ENCODE measurements at places on chromosomes 3 and 15.

DNA sequence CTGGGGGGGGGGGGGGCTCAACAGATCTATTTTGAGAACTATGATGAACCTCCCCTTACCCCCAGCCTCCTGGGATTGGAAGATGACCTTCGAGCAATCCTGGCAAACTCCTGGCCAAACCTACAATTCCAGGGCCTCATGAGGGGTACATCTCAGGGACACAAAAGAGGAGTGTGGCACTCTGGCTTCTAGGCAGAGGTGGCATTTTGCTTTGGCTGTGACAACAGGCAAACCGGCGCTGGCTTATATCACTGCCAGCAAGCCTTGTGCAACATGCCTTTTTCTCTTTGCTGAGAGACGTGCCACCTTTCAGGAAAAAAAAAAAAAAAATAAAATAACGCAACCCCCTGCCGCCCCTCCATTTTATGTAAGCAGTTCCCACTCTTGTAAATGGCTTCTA, 31.8 kb upstream of the FEZF2 start:
- no peak for DNase-seq

GRCh38 chr3:20078194-20078714, 38.0 kb downstream of the KAT2B start:
- DNase-seq, result no peak

DNA sequence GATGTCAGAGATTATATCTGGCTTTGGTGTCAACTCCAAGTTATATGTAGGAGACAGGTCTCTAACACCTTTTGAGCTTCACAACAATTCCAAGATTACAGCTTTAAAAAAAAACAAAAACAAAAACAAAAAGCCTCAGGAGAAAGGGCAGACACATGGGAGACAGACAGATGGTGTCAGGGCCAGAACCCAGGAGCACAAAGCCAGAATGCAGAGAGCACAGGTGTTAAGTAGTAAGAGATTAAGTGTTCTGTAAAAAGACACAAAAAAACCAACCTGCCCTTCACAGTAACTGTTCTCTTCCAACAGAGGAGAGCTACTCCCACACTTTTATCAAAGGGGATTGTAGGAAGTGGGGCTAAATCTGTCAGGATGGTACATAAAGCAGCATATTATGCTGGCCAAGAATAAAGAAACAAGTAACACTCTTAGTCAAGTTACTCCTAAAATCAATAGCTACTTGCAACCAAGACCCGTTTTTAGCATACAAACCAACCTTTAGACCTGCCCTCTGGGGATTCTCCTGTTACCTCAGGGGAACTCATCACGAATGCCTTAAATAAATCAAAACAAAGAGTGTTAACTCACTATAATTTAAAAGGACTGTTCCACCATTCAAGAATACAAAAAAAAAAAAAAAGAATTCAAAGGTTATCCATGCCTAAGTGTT, 5.9 kb downstream of the CPEB1 start:
- DNase-seq, result no peak

DNA sequence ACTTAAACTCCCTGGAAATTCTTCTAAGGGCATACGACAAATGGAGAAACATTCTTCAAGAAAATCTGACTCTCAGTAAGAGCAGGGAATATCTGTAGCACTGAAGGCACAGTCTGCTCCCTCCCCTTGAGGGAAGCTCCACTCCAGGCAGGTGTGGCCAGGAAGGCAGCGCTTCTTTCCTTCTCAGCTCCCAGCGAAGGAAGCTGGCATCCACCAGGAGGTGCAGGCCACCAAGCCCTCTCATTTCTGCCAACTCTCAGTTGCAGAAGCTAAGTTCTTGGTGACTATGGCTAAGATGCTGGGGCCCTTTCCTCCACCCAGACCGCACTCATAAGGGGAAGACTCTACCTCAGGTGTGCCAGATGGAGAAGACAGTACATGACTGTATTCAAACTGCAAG, 37.7 kb upstream of the SLC41A3 start:
- DNase-seq, result no peak

DNA sequence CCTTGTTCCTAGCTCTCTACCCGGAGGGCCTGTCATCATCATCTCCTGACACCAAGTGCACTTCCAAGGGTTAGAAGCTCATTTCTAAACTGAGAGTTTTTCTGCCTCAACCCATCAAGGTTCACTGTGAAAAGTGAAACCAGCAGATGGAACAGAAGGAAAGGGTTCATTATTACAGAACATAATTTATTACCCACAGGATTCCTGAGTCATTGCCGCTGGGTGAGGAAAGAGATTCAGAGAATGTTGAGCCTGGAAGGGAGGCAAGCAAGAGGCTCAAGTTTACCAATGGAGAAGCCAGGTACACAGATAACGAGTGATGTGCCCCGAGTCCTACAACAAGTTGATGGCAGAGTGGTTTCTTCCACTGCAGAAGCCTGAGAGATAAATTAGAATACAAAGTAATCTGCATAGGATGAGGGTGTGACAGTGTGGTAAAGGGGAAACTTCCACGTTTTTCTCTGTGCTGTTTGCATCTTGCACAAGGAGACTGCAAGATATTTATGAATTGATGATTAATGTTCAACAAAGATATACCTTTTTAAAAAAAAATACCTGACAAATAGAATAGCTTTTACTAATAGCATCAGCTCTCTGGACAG, 80.5 kb upstream of the SETMAR start:
- peak; percentile 28 for DNase-seq

DNA sequence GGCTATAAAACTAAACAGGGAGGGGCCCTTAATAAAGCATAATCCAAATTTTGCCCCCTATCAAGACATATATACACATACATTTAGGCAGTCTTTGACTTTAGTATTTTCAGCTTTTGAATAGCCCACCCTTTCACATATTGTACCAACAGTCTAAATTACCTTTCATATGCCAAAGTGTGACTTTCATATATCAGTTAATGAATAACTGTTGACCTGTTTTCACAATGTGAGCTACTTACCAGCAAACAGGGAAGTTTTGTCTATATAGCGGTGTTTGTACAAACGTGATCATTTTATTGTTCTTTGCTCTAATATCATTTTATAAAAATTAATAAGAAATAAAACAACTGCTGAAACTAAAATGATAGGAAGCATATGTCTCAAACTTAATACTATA, 28.0 kb downstream of the CEP152 start:
- no peak for DNase-seq

- no peak for DNase-seq
Measured at GRCh38 chr3:2659896-2660295, 450.3 kb downstream of the IL5RA start.

- no peak for DNase-seq
Measured at GRCh38 chr15:100558771-100559254, 30.1 kb upstream of the CERS3 start.
